ENCODE measurements at places on chromosomes 2 and 18.

GRCh38 chr18:4640349-4641012, 185.4 kb upstream of the DLGAP1 start:
- no peak for DNase-seq

DNA sequence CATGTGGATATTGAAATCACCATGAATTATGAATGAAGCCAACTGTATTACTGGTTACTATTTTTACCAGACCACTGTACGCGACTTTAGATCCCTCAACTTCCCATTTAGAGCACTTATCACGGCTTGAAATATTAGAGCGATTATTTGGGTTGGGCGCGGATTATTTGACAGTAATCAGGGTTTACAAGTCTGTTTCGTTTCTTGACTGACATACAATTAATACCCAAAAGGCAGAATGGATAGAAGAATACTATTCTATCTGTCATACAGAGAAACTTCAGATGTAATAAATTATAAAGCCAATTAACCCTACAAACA, 496 bp upstream of the NAPG start:
- DNase-seq, result no peak

DNA sequence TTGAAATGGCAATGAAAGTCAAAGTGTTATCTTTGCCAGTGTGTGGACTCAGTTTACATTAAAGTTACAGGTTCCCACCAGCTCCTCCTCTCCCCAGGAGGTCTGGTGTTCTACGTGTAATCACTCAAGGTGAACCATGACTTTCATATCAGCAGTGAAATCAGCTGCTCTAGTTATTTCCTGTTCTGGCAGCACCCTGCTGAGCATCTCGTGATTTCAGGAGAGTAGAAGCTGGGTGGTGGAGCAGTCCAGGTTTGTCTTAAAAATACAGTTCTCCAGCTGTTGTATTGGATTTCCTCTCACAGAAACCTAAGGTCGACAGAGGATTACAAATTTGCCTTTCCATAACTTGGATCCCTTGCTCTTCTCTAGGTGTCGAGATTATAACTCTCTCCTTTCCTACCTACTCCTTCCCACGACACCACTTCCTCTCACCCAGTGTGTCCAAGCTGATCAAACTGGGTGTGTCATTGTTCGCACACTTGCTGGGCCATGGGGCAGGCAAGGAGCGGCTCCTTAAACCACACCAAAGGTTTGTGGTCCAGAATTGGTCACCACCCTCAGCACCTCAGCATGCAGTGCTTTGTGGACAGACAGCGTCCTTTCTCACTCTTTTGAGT, 13.0 kb upstream of the ARHGAP25 start:
- peak; percentile 50 for DNase-seq

GRCh38 chr2:74915743-74916142, 42.7 kb upstream of the POLE4 start:
- DNase-seq, result no peak

DNA sequence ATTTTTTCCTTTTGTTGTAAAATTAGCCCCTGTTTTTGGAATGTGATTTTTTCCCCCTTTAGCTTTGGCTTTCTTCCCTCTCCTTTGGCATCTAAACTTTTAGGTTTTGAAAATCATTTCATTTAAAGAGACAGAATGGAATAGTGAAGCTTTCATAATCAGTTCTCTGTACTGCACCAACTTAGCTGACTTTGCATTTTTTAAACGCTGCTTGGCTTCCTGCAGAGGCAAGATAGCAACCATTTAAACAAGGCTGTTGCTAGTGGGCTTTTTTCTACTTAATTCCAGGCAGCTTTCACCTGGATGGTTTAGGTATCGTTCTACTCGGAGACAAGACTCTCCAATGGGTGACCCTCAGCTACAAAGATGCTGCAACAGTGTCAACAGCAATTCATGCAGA, 267.9 kb upstream of the PKDCC start:
- DNase-seq, result no peak

- DNase-seq, result no peak
These were observed 9.0 kb downstream of the TMEM214 start for GRCh38 chr2:27041752-27042151.

DNA sequence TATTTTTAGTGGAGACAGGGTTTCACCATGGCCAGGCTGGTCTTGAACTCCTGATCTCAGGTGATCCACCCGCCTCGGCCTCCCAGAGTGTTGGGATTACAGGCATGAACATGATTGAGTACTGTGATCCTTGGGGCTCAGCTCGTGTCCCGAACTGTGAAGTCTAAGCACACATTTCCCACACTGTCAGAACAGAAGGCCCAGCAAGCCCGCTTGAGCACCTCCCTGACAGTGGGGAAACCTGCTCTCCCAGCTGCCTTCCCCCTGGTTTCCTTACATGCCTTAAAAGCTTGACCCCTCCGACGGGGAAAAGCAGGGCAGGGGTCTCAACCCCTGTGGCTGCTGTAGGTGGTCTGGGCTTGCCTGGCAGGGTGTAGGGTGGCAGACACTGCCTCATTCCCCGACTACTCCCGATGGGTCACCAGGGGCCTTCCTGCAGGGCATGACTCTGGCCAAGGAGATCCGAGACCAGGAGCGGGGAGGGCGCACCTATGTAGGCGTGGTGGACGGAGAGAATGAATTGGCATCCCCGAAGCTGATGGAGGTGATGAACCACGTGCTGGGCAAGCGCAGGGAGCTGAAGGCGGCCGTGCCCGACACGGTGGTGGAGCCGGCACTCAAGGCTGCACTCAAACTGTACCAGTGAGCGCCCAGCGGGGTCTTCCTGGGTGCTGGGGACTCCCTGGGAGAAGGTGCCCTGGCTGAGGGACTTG, 10.1 kb downstream of the VIL1 start:
- no peak for DNase-seq

- DNase-seq, result no peak
These were observed 77.5 kb upstream of the SALL3 start for GRCh38 chr18:78901923-78902794.

GRCh38 chr18:58105888-58106260, 61.8 kb downstream of the NEDD4L start:
- no peak for DNase-seq

DNA sequence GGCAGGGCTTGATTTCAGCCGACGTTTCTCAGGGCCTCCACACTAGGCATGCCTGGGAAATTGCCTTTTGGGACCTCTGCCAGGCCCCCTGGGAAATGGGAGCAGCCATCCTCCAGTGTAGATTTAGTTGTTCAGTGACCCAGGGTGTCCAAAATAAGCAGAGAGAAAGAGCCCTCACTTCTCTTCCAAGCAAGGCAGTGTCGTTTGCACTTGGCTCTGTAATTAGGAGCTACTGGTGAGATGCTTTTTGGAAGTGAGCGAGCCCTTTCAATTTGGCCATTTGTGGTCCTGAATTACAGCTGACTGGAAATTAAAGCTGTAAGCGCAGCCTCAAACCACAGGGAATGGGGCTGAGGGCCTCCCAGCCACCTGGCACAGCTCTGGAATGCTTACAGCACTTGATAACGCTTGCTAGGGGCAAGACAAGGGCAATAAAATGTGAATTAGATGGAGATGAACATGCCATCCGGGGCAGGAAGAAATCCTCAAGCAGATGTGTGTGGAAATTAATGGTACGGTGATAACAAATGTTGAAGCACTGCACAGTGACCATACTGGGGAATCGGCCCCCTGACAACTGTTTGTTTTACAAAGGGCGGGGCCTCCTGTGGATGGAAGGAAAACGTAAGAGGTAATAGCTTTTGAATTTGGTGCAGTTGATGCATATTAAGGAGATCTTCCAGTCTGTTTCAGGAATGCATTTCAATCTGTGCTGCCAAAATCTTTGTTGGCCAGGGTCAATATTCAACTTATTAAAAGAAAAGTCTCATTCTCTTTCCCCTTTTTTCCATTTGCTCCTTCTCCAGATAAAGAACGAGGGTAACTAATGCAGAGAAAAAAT, 173.1 kb downstream of the UXS1 start:
- DNase-seq, result no peak

DNA sequence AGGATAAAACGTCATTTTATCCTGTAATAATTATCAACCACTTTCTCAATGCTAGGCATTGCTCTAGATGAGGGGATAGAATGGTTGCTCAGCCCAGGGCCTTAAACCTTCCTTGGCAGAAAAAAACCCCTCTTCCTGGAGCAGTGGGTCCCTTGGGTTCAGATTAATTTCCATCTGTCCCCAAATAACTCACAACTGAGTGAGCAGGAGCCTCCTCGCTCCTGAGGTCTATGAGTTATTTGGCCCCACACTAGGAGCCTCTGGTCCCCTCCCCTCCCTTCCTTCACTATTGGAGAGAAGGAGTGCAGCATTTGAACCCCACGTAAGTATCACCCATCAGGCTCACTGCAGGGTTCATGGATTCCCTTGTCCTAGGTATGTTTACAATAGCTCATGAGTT, 157.5 kb upstream of the FHL2 start:
- DNase-seq, result no peak

GRCh38 chr2:2234398-2235195, 96.5 kb downstream of the MYT1L start:
- DNase-seq, result no peak

DNA sequence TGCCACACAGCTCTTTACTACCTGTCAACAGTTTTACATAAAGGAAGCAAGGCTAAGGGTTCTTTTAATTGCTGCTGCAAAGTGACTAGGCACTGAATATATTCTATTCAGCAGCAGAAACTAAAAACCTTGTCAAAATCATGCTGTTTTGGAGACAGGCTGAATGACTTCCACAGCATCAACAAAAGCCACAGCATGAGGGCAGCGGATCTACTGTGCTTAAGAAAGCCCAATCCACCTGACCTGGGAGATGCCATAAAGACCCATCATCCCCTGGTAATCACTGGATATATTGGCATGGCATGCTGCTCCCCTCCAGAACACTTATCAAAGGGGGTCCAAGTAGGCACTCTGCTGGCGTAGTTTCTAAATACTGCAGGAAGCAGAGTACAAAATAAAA, 715.1 kb upstream of the SLC8A1 start:
- no peak for DNase-seq

DNA sequence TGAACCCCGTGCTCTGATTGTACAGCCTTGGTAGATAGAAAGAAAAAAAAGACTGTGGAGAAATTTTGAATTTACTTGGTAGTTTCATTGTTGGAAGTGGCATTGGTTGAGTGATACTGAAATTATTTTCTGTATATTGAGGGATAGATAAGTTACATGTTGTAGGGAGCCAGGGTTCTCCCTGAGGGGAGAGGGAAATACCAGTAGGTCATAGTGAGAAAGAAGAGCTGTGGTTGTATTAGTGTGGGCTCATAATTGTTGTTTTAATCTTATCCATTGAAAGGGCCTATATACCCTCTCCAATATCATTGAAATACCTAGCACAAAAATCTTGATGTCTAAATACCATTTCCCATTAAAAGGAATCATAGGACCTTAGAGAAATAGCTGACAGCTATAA, 16.9 kb upstream of the RAB31 start:
- no peak for DNase-seq

DNA sequence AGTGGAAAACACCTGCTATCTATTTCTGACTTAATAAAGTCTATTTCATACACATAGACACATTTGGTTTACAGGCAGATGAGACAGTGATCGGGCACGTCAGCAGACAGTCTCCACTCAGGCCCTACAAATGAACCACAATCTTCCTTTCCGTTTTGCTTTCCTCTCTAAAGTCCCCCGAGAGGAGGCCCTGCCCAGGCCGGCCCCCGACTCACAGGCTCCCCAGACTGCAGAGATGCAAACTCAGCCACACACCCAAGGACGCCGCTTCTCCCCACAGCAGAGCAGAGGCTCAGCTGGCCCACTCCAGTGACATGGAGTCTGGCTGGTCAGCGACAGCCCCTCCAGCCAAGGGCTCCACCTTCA, 9.3 kb upstream of the MTERF4 start:
- DNase-seq, result peak; percentile 65

DNA sequence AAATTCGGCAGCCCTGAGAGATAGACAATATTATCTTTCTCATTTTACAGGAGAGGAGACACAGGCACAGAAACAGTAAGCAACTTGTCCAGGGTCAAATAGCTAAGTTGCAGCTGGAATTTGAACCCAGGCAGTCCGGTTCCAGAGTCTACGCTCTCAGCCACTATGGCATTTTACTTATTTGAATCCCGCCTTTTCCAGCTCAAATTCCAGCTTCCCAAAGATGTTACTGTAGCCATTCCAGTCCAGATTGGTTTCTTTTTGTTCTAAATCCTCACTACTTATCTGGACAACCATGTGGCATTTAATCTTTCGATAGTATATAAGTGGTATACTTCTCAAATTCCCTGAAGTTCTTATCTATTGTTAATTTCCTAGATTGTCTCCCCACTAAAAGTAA, 125.7 kb downstream of the NBAS start:
- no peak for DNase-seq

DNA sequence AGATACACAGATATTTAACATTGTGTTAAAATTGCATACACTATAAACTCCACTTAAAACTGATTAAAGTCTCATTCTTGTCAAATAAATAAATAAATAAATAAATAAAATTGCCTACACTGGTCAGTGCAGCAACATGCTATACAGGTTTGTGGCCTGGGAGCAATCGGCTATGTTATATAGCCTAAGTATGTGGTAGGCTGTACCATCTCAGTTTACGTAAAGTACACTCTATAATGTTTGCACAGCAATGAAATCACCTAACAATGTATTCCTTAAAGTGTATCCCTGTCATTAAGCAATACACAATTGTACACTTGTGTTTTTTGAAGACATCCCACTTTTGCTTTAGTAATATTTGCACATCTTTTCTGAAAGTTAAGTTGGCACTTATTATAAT, 337.7 kb upstream of the SETBP1 start:
- no peak for DNase-seq

DNA sequence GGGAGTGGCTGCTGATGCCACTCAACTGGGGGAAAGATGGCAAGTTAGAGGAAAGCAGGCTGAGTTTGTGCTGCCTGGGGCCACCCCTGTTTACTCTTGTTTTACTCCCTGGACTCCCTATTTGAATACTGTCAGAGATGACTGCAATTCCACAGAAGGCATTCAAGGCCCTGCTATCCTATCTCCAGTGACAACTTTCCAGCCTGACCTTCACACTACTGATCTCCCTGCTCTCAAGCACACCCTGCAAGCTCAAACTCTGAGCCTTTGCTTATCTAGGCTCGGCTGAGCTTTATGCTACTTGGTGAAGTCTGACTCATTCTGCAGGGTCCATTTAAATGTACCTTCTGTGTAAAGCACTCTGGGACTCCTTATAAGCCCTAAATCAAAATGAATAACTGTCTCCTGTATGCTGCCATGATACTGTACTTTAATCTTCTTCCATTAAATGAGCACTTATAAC, 39.3 kb upstream of the DSG1 start:
- no peak for DNase-seq

- no peak for DNase-seq
These were observed 618.0 kb upstream of the ZEB2 start for GRCh38 chr2:145137901-145138300.

- DNase-seq, result no peak
These were observed 145.3 kb upstream of the MEX3C start for GRCh38 chr18:51342815-51343214.

GRCh38 chr18:61398961-61399705, 65.9 kb downstream of the CDH20 start:
- DNase-seq, result no peak

- no peak for DNase-seq
These were observed 130.1 kb upstream of the PIEZO2 start for GRCh38 chr18:11279461-11279860.

All from T-helper 2 cell (primary cell).